ENCODE measurements at places on chromosomes 3 and 15.

DNA sequence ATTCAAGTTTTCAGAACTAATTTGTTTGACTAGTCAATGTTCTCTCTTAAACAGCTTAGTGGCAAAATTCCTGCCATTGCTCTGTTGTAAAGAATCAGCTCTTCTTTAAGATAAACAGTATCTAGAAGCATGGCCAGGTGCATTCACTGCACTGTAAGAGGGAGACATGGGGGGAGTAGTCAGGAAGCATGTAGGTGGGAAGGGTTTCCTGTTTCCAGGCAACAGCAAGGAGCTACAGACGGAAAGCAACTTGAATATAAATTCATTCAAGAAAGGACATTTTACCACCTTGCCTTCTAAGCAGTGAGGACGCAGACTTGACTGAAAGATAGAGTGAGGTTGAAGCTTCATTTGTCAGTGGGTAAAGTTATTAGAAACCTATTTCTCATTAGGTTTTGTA is 55.3 kb downstream of the BBX start:
- no peak for DNase-seq

GRCh38 chr3:58749948-58750347 is 83.4 kb upstream of the FAM3D start:
- no peak for DNase-seq

DNA sequence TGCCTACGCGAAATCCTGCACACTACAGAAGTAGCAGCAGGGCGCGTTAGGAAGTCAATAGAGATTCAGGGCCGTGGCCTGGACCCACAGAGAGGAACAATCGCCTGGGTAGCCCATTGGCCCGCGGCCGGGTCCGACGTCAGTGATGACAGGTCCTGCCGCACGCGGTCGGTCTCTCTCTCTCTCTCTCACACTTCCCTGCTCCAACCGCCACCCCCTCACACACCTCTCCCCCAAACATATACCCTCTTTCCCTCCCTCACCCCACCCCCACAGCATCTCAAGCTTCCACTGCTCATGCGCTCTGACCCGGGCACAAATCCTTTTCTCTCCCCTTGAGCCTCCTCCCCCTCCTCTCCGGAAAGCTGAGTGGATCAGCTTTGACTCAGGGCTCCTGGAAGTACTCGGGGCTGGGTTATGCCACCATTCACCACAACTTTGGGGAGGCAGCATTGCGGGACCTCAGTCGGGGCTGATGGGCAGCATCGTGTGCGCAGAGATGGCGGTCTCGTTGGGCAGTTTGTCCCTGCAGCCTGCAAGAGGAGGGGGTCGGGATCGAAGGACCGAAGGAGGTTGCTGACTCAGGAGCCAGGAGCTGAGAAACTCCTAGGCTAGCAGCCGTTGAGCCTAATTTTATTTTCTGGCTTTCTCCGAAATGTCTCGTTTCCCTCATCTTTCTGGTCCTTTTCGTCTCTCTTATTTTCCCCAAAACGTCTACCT is 9.0 kb downstream of the ZIC4 start:
- no peak for DNase-seq

DNA sequence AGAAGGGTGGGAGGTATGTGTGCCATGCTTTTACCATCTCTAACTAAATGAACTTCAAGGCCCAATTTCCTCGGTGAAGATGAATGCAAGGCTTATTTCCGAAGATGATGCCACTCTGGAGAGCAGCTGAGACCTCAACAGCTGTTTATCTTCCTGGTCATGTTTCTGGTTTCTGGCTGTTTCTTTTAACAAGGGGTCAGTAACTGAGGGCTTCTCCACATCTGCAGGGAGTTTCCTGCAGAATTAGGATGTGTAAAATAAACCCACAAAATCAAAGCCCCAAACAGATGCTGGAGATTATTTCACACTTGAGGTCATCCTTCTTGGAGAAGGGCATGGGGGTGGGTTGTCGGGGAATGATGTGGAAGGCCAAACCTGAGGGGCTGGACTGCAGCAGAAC is 220.3 kb downstream of the THSD4 start:
- DNase-seq, result no peak

DNA sequence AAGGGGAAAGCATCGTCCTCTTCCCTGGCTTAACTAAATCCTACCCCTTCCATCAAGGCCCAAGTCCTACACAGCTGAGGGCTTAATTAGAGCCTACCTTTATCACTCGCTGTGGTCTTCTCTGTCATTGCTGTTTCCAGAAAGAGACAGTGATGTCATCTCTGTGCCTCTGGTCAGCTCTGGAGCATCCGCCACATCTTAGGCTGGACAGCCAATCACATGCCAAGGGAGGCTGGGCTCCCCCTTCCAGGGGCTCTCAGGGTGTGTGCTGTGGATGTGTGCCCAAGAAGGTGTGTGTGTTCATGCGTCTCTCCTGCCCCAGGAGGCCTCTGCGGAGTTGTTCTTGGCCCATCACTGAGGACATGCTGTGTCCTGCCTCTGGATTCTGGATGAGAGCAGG is 42.8 kb downstream of the CHST14 start:
- DNase-seq, result no peak

- no peak for DNase-seq
Measured at GRCh38 chr3:7934362-7934761, 567.3 kb upstream of the LMCD1 start.

All from GM10248 (cell line).